T-helper 17 cell (primary cell): ENCODE measurements at places on chromosomes 4 and X.
A peak's percentile ranks its signal among the peaks of the same experiment; 100 is the strongest.

DNA sequence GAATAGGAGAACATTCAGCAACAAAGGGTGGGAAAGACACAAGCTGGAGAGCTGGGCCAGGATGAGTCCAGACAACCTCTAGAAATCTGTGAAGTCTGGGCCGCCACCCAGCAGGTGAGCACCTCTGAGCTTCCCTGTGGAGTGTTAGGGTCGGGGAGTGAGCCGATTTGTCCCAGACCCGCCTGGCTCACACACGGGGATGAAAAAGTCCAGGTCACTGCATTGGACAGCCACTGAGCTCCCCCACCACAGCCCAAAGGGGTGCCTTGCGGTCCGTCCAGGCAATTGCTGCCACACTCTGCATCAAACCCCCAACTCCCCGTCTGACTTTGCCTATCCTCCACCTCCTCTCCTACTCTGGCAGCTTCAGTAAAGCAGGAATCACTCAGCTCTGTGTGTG is 38.7 kb downstream of the NHSL2 start:
- DNase-seq, result no peak

- no peak for DNase-seq
Observed at GRCh38 chr4:153269218-153269990, 65.2 kb downstream of the TRIM2 start.

DNA sequence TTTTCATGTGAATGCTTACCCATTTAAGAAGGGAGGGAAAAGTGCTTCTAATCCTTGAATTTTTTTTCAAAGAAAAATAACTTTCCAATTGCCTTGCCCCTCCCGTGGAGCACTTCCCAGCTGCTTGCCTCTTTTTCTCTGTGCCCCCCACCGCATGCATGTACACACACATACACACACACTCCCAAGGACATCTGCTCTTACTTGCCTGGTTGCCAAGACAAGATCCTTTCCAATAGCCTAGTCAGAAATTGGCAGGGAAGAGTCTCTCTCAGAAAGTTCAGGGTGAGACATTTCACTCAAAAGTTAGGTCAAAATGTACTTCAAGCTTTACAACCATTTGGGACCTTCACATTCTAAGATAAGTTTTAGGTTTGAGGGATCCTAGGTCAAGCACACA is 10.9 kb downstream of the HHIP start:
- no peak for DNase-seq

DNA sequence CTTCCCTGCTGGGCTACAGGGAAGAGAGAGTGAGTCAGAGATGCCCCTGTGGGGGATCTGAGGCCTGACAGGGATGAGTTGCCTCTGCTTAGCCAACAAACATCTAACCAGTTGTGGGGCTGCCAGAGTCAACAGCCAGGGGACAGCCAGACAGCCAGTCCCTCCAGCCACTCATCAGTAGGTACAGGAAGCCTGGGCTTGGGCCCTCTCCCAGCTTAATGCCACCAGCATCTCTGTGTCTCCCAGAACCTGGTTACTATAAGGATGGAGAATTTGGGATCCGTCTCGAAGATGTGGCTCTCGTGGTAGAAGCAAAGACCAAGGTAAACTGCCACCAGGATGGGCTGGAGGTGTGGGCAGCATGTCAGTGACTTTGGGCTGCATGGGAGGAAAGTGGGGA is 17.3 kb upstream of the SASH3 start:
- DNase-seq, result no peak

DNA sequence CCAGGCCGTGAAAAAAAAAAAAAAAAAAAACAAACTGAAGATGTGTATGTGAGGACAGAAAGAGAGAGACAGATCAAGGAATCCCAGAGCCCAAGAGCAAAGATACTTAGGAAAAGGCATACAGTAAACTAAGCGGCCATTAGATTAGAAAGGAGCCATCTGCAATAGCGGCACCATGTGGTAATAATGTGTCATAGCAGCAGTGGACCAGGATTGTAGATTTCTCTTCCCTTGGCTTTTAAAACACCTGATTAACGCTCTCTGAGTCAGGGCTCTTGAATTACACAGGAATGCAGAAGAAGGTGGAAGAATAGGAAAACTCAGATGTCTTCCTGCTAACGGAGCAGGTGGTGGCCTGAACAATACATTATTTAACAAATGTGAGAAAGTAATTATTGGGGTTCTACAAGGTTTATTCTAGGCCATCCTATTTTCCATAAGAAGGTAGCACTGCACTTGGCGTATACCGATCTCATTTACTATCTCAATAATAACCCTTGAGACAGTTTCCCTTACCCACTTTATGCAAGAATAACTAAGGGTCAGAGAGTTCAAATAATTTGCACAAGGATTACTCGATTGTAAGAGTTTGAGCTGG is 182.7 kb downstream of the KCNIP4 start:
- DNase-seq, result peak; percentile 4

GRCh38 chr4:184361443-184361842 is 112.9 kb downstream of the IRF2 start:
- no peak for DNase-seq

DNA sequence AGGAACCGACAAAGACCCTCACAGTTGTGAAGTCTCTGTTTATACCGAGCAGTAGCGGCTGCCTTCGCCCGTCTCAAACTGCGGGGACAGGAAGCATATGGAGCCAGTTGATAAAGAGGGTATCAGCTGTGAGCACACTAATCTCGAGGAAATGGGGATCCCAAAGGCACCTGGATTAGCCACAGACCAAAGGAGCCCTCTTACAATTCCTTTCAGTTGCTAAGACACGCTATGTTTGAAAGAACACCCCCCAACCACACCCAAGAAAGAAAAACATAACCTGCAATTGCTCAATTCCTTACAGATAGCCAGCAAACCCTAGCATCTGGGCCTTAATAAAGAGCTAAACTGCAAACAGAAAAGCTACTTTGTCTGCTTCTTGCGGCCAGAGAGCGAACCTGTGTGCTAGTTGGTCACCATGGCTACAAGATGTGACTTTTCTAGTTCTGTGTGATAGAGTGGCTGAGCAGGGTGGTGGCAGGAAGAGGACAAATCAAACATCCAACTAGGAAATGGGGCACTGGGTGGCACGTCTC is 23.3 kb upstream of the CHRNA9 start:
- DNase-seq, result no peak

- DNase-seq, result no peak
Observed at GRCh38 chr4:42519803-42520417, 122.6 kb downstream of the SHISA3 start.

DNA sequence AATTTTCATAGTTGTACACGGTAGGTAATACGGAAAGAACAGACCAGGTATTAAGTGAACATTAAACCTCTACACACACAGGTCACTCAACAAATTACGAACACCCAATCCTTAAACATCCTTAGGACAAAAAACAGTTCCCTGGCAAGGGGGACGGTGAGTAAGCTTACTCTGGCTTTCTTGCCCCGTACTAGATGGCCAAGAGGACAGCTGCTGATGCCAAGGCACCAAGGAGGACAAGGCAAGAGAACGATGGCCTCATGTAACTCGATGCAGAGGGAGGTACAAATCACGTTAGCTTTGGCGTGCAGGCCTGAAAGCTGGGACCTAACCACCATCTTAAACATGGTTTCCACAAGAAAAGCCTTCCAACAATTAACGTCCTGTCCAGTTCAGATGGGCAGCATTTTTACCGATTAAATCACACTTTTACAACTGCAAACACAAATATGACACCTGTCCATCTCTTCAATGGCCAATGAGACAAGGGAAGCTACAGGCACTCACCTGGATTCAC is 23.7 kb downstream of the FAT1 start:
- no peak for DNase-seq
